Fibroblast of upper back skin (primary cell): ENCODE measurements at places on chromosomes 1 and 21.
A peak's percentile ranks its signal among the peaks of the same experiment; 100 is the strongest.

- DNase-seq = no peak
Measured at GRCh38 chr1:67960766-67961165, 89.7 kb downstream of the DIRAS3 start.

GRCh38 chr1:28507247-28507645, 1.4 kb downstream of the RCC1 start:
- peak; percentile 23 for DNase-seq

DNA sequence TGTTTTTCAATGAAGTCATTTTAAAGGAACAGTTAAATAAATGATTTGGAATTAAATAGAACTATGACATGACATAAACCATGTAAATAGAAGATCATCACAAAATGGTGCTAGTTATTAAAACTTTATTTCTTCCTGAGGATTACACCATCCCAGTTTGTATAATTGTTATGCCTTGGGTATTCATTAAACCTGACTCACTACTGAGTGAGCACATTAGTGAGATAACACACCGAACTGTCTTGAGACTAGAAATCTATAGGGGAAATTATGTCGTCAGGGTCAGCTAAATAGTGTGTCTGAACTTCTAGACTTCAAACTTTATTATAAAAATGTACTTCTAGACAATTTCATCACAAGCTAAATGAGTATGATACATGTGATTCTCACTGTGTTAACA, 189.4 kb downstream of the NCAM2 start:
- no peak for DNase-seq

GRCh38 chr1:60387175-60387574, 313.6 kb upstream of the C1orf87 start:
- DNase-seq = no peak

DNA sequence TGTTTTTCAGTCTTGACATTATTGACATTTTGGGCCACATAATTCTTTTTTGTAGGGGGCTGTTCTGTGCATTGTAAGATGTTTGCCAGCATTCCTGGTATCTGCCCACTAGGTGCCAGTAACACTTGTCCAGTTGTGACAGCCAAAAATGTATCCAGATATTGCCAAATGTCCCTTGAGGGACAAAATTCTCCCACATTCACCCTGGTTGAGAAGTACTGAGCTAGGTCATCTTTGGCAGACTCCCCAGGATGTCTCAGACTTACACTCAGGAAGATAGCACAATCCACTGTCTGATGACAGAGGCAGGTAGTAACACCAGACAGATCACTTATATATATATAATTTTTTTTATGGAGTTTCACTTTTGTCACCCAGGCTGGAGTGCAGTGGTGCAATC, 5.9 kb downstream of the CD48 start:
- DNase-seq = no peak

DNA sequence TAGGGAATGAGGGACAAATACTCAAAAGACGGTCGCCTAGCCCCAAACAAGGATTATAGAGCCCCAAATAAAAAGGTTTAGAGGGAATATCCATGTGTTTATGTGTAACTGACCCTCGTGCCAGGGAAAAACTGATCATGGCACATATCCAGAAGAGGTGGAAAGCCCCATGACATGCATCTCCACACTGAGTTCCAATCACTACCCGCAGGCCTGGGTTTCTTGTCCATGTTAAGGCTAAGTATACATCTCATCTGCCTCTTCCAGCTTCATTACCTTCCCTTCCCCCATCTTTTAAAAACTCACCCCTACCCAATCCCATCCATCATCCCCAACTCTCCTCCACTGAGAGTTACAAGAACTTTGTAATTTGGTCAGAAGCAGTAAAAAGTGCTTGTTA, 15.2 kb downstream of the GADD45A start:
- no peak for DNase-seq

GRCh38 chr1:34479731-34480130, 275.1 kb upstream of the GJB5 start:
- DNase-seq = no peak

DNA sequence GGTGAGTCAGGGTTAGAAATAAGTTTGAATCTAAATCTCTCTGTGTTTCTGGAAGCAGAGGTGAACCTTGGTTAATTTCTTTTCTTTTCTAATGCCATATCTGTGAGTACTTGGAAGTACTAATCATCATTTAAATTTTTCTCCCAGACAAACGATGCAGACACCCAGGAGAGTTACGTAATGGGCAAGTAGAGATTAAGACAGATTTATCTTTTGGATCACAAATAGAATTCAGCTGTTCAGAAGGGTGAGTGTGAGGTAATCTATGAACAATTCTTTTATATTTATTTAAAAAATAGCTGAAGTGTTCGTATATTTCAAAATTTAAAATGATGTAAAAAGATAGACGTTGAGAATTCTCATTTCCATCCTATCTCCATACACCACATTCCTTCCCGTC, 11.2 kb downstream of the C4BPA start:
- DNase-seq = peak; percentile 29

GRCh38 chr1:53467391-53467790, 8.2 kb downstream of the DMRTB1 start:
- no peak for DNase-seq

GRCh38 chr1:37817481-37817880, 9.5 kb upstream of the YRDC start:
- no peak for DNase-seq

DNA sequence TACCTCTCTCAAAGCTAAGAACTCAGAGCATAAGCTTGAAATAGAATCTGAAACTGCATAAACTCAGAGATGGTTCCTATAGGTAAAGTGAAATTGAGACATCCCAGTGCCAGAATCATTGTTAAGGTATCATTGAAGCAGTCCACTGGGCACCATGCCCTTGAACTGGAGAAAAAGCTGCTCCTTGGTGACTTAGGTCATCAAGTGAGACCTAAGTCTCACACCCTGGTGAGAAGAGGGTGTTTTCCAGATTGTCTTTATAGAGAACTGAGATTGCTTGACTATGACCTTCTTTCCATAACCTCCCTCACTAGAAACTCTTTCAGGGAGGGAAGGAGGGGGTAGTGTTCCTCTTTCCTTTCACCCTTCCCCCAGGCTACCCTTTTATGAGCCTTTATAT, 9.4 kb upstream of the ATP6V1G3 start:
- DNase-seq = no peak
